Suppressor macrophage treated with lipopolysaccharide for 1 hour (primary cell): ENCODE measurements at places on chromosomes 12 and 14.

DNA sequence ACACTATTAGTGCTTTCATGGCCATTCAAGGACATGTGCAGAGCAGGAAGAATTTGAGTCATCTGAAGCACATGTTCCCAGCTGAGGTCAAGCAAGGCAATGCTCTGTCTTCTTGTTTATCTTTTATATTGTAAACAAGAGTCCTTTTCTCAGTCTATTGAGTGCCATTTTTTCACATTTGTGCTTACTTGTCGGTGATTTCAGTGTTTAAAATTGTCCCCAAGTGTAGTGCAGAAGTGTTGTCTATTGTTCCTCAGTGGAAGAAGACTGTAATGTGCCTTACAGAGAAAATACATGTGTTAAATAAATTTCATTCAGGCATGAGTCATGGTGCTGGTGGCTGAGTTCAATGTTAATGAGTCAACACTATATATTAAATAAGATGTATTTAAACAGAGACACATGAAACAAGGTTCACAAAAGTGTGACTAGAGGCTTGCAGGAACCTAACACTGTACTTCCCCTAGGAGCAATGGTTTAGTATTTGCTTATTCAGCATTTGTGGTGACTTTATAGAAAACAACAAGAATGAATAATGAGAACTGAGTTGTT lies 391.1 kb downstream of the LRIG3 start:
- no peak for DNase-seq

- DNase-seq: no peak
These were observed 224.3 kb upstream of the AMIGO2 start for GRCh38 chr12:47303995-47304560.

GRCh38 chr14:104245075-104245474 lies 106.7 kb downstream of the KIF26A start:
- DNase-seq: no peak

GRCh38 chr14:104296388-104297312 lies 158.3 kb downstream of the KIF26A start:
- DNase-seq: no peak

DNA sequence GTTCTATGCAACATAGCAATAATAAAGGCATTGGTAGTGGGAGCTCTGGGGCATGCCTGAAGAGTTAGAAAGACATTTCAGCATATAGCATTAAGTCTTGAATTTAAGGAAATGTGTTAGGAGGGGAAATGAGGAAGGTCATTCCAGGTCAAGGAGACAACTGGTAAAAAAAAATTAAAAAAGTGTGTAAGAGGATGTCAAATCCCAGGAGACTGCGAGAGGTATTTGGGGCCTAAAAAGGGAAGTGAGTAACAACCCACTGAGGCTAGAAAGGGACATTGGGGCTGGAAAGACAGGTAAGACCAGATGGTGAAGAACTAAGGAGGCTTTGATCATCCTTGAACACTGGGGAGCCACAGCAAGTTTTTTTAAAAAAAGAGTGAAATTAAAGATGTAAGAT lies 152.9 kb downstream of the SLC25A21 start:
- no peak for DNase-seq

- no peak for DNase-seq
These were observed 1.1 kb downstream of the ANKS1B start for GRCh38 chr12:99983456-99984258.

DNA sequence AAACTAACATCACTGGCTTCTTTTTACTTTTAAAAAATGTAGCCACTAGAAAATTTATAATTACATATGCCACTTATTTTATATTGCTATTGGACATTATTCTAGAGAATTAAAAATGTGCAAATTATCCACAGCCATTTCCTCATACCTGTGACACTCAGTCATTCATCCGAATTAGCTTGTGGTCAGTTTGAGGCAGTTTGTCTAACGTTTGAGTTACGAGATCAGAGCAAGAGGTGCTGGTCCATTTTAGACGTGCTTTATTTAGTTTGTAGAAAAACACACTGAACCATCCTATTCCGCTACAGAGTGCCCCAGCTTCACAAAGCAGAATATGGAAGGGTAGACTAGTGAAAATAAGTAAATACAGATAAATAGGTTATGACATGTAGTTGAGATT lies 513.0 kb downstream of the NRXN3 start:
- DNase-seq: no peak

- DNase-seq: no peak
These were observed 147.9 kb upstream of the PRICKLE1 start for GRCh38 chr12:42737398-42737797.

DNA sequence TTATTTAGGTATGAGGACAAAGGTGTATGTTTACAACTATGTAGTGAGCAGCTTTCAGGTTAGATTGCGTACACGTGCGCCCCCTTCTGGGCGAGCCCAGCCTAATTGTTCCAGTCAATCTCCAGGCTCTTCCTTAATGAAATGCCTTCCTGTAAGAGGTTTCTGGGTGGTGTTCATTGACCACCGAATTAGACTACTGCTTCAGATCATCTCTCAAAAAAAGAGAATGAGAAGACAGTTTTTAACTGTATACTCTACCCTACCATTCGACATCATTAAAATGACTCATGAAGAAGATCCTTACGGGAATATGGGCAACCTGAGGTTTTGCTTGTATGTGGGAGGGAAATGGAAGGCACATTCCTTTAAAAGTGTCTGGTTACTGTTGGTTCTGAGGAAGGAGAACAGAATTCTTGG lies 2.1 kb downstream of the LUM start:
- DNase-seq: peak; percentile 63

GRCh38 chr12:38508246-38508645 lies 191.7 kb downstream of the ALG10B start:
- DNase-seq: no peak
